ENCODE measurements at places on chromosomes 16 and 17.

DNA sequence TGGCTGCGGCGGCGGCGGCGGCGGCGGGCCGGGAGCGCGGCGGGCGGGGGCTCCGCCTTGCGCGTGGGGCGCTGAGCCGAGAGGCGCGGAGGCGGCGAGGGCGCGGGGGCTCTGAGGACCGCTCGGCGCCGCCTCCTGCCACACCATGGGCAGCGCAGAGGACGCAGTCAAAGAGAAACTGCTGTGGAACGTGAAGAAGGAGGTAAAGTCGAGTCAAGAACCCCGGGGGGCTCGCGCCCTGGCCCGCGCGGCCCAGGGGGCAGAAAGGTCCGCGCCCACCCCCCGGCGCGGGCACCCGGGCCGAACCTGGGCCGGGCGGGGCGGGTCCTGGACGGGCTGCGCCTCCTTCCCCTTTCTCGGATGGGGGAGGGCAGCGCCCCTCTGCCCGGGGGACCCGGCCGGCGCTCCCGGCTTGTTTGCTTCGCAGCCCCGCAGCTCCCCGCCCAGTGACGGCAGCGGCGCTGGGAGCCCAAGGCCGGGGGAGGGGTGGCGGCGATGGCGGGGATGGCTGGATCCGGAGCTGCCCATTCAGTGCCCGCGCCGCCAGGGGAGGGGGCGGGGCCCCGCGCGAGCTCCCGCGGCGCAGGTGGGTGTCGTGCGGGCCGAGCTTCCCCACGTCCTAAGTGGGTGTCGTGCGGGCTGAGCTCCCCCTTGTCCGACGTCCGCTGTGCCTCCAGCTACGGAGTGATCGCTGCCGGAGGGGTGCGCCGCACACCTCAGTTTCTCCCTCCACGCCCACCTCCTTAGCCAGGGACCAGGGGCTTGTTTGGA, 428 bp downstream of the SGSM2 start:
- peak; percentile 34 for DNase-seq

DNA sequence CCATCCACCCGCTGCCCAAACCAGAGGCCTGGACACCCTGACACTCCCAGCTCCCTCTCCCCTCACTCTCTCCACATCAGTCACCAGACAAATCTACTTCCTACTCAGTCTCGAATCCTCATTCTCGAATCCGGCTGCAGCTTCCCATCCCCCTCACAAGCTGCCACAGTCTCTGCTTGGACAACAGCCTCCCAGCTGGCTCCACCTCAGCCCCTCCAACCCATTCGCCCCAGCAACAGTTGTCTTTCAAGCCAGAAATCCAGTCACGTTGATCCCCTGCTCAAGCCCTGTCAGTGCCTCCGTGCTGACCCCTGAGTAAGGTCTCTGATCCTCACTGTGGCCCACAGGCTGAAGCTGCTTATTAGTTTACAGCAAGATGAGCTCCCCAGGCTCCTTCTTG, 44.2 kb upstream of the MTSS2 start:
- no peak for DNase-seq

DNA sequence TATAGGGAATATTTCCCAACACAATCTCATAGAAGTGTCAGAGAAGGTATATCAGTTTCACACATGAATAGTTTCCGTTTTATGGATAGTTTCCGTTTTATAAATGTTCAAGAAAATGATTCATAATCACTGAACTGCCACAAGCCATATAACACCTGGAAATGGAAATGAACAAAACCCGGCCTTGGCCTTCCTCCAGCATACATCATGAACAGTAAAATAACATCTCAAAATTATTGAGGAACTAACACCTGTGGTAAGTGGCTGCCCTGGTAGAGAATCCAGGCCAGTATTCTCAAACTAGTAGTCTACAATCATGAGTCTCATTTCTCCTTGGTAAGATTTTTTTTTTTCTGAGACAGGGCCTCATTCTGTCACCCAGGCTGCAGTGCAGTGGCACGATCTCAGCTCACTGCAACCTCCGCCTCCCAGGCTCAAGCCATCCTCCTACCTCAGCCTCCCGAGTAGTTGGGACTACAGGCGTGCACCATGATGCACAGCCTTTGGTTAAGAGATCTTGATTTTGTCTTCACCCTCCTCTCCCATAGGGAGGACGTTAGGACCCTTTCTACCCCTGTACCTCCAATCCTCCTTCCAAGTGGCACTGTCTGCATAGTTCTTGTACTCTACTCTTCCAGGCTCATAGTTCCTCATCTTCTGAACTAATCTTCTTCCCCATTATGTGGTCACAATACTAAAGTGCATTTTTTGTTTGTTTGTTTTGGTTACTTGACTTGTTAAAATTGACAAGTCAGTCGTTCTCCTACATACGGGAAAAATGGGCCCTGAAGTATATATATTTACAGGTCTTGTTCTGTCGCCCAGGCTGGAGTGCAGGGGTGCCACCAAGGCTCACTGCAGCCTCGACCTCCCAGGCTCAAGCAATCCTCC, 15.0 kb upstream of the RGS9 start:
- no peak for DNase-seq

DNA sequence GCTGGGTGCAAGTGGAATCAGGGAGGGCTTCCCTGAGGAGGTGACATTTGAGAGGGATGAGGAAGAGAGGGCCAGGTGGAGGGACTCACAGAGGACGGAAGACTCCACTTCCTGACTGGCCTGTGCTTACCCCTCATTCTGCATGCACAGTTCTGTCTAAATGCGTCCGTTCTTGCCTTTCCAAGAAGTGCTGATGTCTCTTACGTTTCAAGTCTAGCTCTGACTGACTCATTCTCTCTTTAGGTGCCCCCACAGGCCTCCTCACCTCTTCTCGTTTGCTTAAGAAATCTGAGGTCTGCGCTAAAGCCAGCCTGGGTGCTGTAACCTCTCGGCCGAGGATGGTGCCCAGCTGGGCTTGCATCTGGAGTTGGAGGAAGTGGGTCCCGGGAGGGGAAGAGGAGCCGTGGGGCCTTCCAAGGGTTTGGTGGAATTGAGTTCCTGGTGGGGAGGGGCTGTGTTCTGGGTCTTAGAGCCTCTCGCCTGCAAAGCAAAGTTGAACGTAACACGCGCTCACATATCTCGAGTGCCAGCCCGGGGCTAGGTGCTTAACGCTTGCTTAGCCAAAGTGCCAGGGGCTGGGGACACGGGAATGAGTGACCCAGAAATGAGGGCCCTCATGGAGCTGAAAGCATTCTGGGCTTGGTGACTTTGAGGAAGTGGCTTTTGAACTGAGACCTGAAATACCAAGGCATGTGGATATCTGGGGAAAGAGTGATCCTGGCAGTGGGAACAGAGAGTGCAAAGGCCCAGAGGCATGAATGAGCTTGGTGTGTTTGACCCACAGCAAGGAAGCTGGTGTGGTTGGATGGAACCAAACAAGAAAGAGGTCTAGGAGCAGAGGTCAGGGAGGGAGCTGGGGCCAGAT, 4.8 kb downstream of the IL4R start:
- DNase-seq, result peak; percentile 59

GRCh38 chr16:75627851-75628250, 4.8 kb upstream of the ADAT1 start:
- no peak for DNase-seq

DNA sequence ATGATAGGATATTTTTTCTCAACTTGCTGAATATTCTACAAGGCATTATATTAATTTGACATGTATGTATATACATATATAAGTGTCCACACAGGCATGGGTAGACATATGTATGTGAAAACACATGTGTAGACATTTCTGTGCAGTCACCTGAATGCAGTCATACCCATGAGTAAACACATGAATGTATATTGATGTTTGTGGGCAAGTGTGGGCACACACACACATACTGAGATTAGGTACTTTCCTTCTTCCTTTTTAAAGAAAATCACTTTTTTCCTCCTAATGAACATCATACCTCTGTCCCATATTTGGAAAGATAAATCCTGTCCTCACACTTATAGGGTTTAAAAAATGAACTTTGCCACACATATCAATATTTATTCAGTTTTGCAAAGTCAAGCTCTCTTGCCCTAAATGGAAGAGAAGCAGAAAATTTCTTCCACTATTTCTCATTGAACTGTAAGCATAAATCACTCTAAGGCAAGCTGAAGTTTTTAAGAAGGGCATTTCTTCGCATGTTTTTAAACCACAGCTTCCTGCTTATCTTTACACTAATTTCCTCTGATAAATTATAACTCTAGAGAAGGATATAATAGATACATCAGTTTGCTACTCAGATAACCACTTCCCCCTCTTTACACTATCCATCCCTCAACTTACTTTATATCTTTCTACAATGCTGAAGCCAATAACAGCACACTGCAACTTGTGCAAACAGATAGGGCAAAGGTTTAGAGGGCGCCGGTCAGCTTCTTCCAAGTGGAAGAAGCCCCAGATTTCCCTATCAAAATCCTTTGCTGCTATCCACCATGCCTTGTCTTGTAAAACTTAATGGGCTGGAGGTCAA, 49.6 kb upstream of the LRRC37A3 start:
- DNase-seq, result no peak
